ENCODE measurements at places on chromosomes 1 and 21.
A peak's percentile ranks its signal among the peaks of the same experiment; 100 is the strongest.

GRCh38 chr1:173474097-173474779 lies 2.9 kb upstream of the PRDX6 start:
- DNase-seq, result no peak

- DNase-seq, result no peak
These were observed 47.6 kb downstream of the TAS1R2 start for GRCh38 chr1:18811733-18812452.

GRCh38 chr1:90716552-90717355 lies at the start of gene BARHL2:
BARHL2 (minus strand) TSS chr1:90717302; CDS start chr1:90717195, 107 bp downstream.
- no peak for DNase-seq

- DNase-seq, result no peak
These were observed 217.0 kb downstream of the S1PR1 start for GRCh38 chr1:101453844-101454243.

DNA sequence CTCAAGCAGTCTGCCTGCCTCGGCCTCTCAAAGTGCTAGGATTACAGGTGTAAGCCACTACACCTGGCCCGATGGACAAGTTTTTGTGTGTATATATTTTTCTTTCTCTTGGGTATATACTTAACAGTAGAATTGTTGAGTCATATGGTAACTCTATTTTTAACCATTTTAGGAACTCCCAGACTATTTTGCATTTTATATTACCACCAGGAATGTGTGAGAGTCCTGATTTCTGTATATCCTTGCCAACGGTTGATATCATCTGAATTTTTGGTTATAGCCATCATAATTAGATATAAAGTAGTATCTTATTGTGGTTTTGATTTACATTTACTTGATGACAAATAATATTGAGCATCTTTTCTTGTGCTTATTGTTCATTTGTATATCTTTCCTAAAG lies 20.7 kb downstream of the FNBP1L start:
- no peak for DNase-seq

DNA sequence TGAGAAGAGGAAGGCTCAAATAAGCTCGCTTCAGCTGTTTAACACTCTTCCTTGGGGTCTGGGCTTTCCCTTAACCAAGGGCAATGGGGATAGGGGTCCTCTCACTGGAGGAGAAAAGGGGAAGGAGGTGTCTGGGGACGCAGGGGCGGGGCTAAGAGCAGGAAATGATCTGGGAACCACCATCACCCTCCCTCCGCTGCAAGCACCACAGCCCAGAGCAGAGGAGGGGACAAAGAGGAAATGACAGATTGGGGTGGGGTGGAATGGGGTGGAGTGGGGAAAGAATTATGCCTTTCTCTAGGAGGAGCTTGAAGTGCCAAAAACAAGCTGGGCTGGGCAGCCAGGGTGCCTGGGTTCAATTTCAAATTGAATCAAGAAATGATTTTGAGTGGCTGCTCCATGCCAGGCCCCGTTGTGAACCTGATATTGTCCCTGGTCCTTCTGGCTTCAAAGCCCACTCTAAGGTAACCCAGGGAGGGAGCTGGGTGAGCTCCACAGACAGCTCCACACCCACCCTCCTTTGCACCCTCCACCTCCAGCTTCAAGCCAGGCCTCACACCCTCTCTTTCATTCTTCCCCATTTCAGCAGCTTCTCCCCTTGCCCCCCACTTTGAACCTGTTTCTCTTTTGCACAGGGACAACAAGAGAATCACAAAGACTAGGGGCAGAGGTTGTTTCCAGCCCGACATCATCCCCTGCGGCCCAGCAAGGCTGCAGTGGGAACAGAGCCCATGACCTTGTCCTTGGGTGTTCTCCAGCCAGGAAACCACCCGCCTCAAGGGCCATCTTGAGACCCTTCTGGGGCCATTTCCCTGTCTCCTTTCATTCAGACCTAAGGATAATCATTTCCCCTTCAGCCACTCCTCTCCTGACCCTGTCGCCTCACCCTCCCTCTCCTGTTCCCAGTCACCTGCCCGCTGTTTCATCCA lies 1.1 kb downstream of the ARHGAP30 start:
- DNase-seq, result peak; percentile 76

- DNase-seq, result no peak
These were observed 11.6 kb downstream of the UAP1 start for GRCh38 chr1:162573136-162573535.

GRCh38 chr1:6481820-6482219 lies 9.6 kb downstream of the PLEKHG5 start:
- no peak for DNase-seq

- no peak for DNase-seq
These were observed 64.2 kb upstream of the SH3GLB1 start for GRCh38 chr1:86640161-86640670.

- no peak for DNase-seq
These were observed 319.4 kb downstream of the BRINP2 start for GRCh38 chr1:177490036-177490639.

Measured in activated T-cell treated with anti-CD3 and anti-CD28 coated beads for 48 hours (primary cell).